ENCODE measurements at places on chromosomes 1 and 21.

DNA sequence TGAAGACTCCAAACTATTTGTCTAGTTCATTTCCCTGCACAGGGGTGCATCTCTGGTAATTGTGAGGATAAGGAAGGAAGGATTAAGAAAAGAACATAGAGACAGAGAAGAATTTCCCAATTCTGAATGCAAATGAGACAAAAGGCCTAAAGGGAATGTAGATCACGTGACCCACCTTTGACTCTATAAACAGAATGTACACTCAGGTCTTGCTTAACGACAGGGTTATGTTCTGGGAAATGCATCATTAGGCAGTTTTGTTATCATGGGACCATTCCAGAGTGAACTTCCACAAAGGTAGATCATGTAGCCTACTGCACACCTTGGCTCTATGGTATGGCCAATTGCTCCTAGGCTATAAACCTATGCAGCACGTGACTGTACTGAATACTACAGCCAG lies 252.3 kb upstream of the ZP4 start:
- DNase-seq, result no peak

GRCh38 chr1:176643536-176643935 lies 180.6 kb downstream of the PAPPA2 start:
- DNase-seq, result no peak

DNA sequence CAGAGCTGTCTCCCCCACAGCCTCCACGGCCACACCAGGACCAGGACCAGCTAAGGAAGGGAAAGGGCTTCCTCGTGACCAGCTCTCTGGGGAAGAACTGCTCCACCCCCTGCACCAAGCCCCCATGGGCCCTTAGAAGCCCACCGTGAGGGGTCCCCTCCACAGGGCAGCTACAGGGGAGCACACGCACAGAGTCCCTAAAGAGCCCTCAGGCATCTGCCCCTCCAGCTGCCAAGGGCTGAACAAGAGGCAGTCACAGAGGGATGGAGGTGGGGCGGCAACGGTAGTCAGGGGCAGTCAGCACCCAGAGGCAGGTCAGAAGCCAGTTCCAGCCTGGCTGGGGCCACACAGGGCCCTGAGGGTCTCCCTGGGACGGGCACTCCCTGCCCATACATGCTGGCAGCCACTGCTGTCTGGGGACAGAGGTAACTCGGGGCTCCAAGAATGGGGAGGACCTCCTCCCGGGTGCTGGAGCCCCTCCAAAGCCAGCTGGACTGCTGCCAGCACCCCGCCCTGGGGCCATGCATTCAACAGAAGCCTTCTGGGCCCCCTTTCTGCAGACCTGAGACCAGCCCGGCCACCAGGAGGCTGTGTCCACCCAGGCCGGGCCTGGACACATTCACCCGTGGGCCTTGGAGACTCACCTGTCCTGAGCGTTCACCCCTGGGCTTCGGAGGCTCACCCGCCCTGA lies 18.7 kb downstream of the SLC19A1 start:
- DNase-seq, result no peak

- DNase-seq, result no peak
Observed at GRCh38 chr21:23639721-23640120, 1967.6 kb downstream of the MRPL39 start.

DNA sequence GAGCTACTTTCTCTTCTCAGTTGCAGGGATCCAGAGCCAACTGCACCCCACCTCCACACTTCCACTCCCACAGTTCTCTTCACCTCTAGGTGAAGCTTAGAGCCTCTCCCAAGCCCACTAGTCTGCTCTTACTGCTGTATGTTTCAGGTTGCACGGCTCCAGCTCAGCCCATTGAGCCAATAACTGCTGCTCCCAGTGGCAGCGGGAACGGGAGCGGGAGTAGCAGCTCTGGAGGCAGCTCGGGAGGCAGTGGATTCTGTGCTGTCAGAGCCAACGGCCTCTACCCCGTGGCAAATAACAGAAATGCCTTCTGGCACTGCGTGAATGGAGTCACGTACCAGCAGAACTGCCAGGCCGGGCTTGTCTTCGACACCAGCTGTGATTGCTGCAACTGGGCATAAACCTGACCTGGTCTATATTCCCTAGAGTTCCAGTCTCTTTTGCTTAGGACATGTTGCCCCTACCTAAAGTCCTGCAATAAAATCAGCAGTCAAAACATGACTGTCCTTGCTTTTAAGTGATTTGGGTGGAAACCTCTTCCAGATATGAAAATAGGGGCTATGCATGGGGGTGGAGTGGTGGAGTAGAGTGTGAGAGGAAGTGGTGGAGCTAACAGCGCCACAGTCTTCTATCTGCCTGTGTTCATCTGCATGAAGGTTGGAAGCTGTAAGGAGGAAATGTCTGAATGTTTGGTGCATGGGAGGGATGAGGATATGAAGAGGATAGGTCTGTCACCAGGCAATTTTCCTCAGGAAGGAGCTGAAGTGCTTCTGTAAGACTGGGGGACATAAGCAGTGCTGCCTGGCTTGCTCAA lies 29.6 kb downstream of the CHIA start:
- no peak for DNase-seq

DNA sequence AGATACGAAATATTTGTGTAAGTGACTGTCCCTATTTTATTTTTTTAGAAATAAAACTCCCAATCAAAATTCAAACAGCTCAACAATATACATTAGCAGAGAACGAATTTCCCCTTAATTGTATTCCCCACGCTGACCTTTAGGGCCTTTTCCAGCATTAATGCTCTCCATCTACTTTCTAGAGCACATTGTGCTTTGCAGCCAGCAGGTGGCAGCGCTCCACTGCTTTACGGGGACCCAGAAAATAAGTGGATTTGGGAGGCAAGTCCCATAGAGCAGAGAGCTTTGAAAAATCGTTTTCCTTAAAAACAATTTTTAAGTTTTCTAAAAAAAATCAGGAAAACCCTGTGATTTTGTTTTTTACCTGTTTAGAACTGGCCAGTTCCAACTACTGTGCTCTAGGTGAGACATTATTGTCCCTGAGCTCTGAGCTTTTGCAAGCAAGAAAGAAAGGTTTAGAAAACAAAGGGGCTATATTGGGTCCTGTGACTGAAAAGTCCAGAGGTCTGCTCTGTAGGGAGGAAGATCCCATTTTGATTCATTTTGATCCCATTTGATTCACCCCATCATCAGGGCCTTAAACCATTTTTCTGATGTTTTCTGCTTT lies 144.4 kb upstream of the ZNF644 start:
- no peak for DNase-seq

GRCh38 chr21:38984568-38984967 lies 178.8 kb downstream of the ETS2 start:
- DNase-seq, result no peak

DNA sequence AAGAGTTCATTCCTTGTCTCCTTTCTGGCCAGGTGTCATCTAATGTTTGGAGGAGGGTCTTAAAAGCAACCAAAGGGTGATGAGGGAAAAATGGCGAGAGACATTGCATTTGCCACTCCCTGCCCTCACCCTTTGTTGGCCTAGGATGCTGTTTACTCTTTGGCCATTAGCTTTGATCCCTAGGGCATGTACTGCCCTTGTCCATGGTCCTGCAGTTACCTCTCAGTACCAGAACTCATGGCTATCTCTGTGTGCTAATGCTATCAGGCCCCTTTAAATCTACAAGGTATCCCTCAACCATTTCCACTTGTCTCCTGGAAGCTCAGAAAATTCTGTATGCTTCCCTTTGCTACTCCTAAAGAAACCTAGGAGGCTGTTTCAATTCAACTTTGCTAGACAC lies 424.8 kb upstream of the PLXNA2 start:
- no peak for DNase-seq

- no peak for DNase-seq
Observed at GRCh38 chr1:247408100-247408499, 7.9 kb upstream of the NLRP3 start.

GRCh38 chr1:223737342-223737741 lies 25.0 kb downstream of the CAPN2 start:
- DNase-seq, result no peak

- DNase-seq, result no peak
Observed at GRCh38 chr1:12436345-12436658, 181.7 kb downstream of the DHRS3 start.

DNA sequence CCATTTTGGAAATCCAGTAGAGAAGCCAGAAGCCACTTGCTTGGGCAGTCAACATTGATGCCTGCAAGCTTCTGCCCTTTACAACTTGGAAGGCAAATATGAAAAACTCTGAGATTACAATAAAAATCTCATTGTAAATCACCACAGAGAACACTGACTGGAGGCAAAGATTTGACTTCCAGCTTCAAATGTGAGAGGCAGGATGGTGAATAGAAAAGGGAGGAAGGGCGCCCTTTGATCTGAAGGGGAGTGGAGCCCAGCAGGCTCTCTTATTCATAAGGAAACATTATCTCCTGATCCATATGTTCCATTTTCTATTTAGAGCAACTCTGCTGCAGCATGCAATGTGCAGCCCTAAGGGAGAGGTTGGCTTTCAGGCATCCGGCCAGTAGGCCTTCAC lies 348.3 kb downstream of the AJAP1 start:
- DNase-seq, result no peak

DNA sequence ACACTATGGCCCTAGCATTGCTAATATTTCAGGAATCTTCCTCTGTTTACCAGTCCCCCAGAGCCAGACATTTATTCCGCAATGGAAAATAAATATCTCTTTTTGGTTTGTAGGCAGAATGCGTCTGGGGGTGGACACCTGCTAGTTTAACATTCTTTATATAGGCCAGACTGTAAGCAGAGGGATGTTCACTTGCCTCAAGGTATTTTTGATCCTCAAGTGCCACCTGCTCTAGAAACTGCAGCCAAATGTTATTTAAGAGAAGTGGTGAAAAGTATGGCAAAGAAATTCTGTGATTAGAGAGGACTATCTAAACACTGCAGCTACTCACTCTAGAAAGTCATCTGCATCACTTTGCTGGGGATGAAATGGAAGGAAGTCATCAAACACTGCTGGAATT lies 164.7 kb downstream of the NEGR1 start:
- DNase-seq, result no peak

- DNase-seq, result no peak
Observed at GRCh38 chr1:234730475-234730769, 120.4 kb upstream of the IRF2BP2 start.

DNA sequence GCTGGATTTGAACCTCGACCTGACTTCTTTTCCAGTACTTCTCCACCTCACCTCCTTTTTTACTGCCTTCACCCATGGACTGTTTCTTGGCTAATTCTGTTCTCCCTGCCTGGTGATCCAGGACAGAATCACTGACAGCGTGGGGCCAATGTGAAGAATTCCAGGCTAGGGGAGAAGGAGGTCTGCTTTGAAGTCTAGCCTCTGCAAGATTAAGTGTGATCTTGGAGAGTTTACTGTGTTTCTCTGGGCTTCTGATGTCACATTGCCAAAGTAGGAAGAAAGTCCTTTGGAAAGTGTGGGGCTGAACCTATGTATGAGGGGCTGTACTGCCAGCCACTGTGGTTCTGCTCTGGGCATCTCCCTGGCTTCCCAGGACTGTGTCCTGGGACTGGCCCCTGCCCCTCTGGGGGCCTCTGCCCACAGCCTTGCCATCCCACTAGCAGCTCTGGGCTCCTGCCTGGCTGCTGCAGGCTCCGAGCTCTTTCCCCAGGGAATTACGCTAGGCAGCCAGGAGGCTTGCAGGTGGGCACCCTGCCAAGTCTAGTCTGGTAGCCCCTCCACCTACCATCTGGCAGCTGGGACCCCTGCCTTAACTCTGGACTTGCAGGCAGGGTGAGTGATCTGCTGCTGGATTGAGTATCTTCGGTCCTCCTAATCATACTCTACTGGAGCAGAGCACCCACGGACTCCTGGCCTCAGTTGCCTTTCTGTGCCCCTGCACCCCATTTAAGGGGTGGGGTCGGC lies 52.2 kb downstream of the YARS1 start:
- DNase-seq, result no peak

GRCh38 chr1:230463760-230464159 lies 37.6 kb upstream of the PGBD5 start:
- DNase-seq, result no peak

DNA sequence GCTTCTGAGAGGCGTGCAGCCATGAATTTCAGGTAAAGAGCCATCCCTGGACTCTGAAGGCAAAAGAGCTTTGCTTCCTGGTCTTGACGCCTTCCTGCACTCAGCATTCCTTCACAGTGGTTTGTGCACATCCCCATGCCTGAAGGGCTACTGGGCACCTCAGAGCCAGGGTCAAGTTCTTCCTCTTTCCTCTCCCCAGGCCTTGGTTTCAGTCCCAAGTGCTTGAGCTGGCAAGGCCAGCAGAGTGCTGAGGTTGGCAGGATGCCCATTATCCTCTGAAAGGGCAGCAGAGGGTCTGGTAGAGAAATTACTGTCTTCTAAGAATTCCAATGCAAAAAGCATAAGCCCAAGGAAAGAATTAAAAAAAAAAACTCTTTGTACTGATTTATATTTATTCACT lies 1064.9 kb downstream of the TTLL7 start:
- no peak for DNase-seq

All from NCI-H187 (cell line).